Mesothelial cell of epicardium (in vitro differentiated cells): ENCODE measurements at places on chromosomes 5 and 9.

- peaks cover 3% of the 10 kb centered on the region for H3K27me3 ChIP-seq
- no peak for DNase-seq
- H3K27ac ChIP-seq, result no peak overlapping the region
- no peaks in the 10 kb centered on the region for H3K36me3 ChIP-seq
- no peak overlapping the region for H3K4me3 ChIP-seq
Measured at GRCh38 chr9:4333231-4333740, 33.4 kb upstream of the GLIS3 start.

DNA sequence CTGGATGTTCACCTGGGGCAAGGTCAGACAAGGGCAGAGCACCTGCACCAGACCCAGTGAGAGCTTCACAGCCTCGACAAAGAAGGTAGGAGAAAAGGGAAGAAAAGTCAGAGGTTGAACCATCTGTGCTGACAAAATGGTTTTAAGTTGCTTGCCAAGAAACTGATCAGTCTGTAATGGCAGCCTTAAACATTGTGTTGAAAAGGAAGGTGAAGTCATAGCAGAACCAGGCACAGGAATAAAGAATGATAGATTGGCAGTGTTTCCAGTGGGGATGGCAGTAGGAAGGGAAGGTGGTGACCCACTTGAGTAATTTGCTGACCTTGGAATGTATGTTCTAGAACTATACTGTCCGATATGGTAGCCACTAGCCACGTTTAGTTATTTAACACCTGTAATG lies 34.2 kb downstream of the HTR4 start:
- H3K36me3 ChIP-seq, result no peaks in the 10 kb centered on the region
- peaks cover 24% of the 10 kb centered on the region for H3K4me1 ChIP-seq
- no peak for DNase-seq

DNA sequence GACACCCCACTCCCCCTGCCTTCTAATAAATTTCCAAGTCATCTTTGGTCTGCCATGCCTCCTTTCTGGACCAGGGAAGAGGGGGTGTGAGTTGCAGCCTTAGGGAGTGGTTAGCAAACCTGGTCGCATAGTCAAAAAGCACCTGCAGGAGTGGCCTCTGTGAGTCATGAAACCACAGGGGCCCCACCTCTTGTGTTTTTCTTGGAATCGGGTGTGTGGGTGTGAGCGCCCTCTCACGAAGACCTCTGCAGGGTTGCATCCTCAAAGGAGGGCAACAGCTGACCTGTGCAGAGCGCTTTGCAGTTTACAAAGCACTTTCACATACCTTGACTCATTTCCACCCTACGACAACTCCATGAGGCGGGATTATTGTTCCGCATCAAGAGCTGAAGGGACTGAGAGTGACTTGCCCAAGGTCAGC lies 36.8 kb upstream of the TEX48 start:
- H3K4me3 ChIP-seq, result no peak overlapping the region
- no peak overlapping the region for H3K27ac ChIP-seq
- DNase-seq, result no peak
- peaks cover 11% of the 10 kb centered on the region for H3K4me1 ChIP-seq
- peaks cover 31% of the 10 kb centered on the region for H3K27me3 ChIP-seq
- H3K36me3 ChIP-seq, result no peaks in the 10 kb centered on the region

DNA sequence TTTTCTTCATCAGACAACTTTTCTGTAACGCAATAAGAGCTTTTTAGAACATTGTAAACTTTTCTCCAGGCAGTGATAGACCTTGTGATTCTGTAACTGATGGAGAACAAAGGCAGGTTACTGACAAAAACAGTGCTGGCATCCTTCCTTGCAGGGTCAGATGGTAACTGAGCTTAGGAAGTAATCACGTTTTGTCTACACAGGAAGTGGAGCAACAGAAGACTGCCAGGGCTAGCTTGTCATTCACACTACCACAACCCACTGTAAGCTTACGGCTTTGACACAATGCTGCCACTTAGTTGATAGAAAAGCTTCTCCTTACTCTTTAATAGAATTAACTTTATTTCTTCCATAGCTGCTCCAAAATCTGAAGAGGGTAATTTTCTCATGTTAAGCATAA lies 46.8 kb downstream of the FBN2 start:
- no peaks in the 10 kb centered on the region for H3K27me3 ChIP-seq
- peaks cover 5% of the 10 kb centered on the region for H3K4me1 ChIP-seq
- no peak overlapping the region for H3K4me3 ChIP-seq

GRCh38 chr9:69468380-69468779 lies 143.4 kb downstream of the ENTREP1 start:
- no peaks in the 10 kb centered on the region for H3K36me3 ChIP-seq
- H3K27me3 ChIP-seq, result no peaks in the 10 kb centered on the region
- no peak overlapping the region for H3K27ac ChIP-seq
- no peak overlapping the region for H3K4me3 ChIP-seq
- DNase-seq, result no peak

GRCh38 chr9:37800631-37801286 lies at the start of gene DCAF10:
TSS of gene DCAF10 (plus strand) at chr9:37800797. CDS start at chr9:37800867, 70 bp downstream.
- DNase-seq, result peak; percentile 92
- peak within 1 kb of the TSS; percentile 95 for H3K4me3 ChIP-seq
- peak within 1 kb of the TSS; percentile 92 for H3K27ac ChIP-seq
- H3K27me3 ChIP-seq, result peaks cover 2% of the 10 kb centered on the region

- peaks cover 9% of the 10 kb centered on the region for H3K27me3 ChIP-seq
- no peak overlapping the region for H3K4me3 ChIP-seq
- H3K27ac ChIP-seq, result no peak overlapping the region
- no peaks in the 10 kb centered on the region for H3K36me3 ChIP-seq
- no peak for DNase-seq
- peaks cover 6% of the 10 kb centered on the region for H3K4me1 ChIP-seq
Measured at GRCh38 chr9:130425741-130426466, 18.9 kb upstream of the ASS1 start.

DNA sequence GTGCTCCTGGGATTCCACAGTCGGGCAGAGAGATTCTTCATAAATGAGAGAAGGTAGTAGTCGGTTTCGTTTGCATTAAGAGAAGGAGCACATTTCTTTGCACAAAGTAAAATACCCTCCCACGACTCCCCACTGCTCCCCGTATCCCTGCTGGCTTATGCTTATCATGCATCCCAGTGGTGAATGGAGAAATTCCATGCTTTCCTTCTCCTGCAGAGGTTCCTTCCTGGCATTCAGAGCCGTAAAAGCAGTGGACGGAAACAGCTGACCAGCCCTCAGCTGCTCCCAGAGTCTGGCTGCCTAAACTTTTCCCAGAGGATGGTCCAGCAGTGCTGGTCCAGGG lies 93.1 kb downstream of the C9orf152 start:
- no peaks in the 10 kb centered on the region for H3K27me3 ChIP-seq
- H3K4me1 ChIP-seq, result peaks cover 8% of the 10 kb centered on the region
- no peak for DNase-seq
- H3K27ac ChIP-seq, result peak overlapping the region; percentile 88
- H3K4me3 ChIP-seq, result no peak overlapping the region

DNA sequence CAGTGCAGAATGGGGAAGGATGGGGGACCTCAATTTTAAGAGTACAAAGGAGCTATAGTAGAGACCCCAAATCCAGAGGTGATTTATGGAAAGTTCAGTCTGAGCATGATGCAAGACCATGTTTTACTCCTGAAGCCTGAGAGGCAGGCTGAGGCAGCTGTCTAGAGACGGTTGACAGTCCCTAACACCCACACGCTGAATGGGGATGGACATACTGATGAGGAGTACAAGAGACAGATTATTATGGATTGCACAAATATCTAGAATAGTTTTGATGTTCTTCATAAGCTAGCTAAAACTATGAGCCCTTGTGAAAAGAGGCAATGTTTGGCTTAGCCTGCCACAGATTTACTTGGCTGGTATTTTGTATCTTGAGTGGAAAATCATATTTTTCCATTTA lies 64.5 kb downstream of the PRR16 start:
- H3K27me3 ChIP-seq, result no peaks in the 10 kb centered on the region
- no peaks in the 10 kb centered on the region for H3K36me3 ChIP-seq
- H3K4me3 ChIP-seq, result no peak overlapping the region
- no peak overlapping the region for H3K27ac ChIP-seq
- DNase-seq, result no peak

DNA sequence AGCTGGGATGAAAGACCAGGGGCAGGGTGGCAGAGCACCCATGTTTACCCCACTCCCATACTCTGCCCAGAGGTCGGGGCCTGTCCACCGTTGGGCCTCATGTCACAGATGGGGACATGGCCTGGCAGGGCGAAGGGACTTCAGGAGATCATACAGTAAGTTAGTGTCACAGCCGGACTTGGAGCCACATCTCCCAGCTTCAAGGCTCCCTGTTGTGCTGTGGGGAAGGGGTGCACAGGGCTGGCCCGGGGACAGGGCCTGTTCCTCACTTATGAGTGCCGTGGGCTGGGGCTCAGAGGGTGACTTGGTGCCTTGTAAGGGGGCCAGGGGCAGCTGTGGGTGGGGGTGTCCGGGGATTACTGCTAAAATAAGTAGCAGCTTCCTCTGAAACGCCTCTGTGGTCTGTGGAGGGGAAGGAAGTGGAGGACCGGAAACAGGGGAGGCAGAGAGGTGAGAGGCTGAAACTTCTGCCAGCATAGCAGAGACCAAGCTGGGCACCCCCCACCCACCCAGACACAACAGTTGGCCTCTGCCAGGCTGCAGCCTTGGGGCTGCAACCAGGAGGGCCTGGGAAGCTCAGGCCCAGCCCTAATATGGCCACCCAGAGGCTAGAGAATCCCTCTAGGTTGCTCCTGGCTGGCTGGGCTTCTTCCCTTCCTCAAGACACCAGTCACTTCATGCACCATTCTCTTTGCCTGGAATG lies 41.1 kb upstream of the NEK6 start:
- no peak for DNase-seq
- H3K4me3 ChIP-seq, result no peak overlapping the region
- H3K27me3 ChIP-seq, result peaks cover 3% of the 10 kb centered on the region
- H3K27ac ChIP-seq, result no peak overlapping the region
- H3K36me3 ChIP-seq, result no peaks in the 10 kb centered on the region
- peaks cover 7% of the 10 kb centered on the region for H3K4me1 ChIP-seq

GRCh38 chr5:168348084-168348414 lies 56.6 kb downstream of the WWC1 start:
- no peak overlapping the region for H3K4me3 ChIP-seq
- no peaks in the 10 kb centered on the region for H3K27me3 ChIP-seq
- DNase-seq, result no peak
- H3K36me3 ChIP-seq, result peaks cover 7% of the 10 kb centered on the region

- H3K36me3 ChIP-seq, result no peaks in the 10 kb centered on the region
- peaks cover 36% of the 10 kb centered on the region for H3K27me3 ChIP-seq
- no peaks in the 10 kb centered on the region for H3K4me1 ChIP-seq
- H3K27ac ChIP-seq, result no peak overlapping the region
- DNase-seq, result no peak
Measured at GRCh38 chr9:114070188-114071103, 7.7 kb downstream of the AMBP start.

GRCh38 chr9:19387317-19387716 lies 7.3 kb upstream of the RPS6 start:
- no peak overlapping the region for H3K4me3 ChIP-seq
- H3K36me3 ChIP-seq, result no peaks in the 10 kb centered on the region
- H3K27ac ChIP-seq, result no peak overlapping the region
- H3K27me3 ChIP-seq, result no peaks in the 10 kb centered on the region

GRCh38 chr5:56085193-56085592 lies 90.4 kb upstream of the IL6ST start:
- DNase-seq, result no peak
- H3K4me3 ChIP-seq, result no peak overlapping the region
- peaks cover 13% of the 10 kb centered on the region for H3K4me1 ChIP-seq

DNA sequence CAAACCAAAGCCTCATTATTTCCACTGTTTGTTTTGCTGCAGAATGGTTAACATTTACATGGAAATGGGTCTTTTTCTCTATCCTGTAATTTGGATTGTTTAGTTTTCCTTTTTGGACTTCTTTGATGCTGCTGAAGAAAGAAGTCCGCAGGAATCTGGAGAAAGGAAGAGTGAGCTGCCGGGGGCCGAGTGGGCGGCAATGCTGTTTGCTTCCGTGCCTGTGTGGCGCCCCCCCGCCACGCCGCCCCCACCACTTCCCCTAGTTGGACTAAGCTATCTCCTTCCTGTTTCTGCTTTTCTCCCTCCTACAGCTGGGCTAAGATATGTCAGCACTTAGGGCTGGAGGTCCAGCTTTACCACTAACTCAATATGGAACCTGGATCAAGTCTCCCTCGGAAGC lies 39.7 kb downstream of the ACTL7B start:
- H3K36me3 ChIP-seq, result no peaks in the 10 kb centered on the region
- H3K4me1 ChIP-seq, result peaks cover 19% of the 10 kb centered on the region
- no peak for DNase-seq
- H3K27ac ChIP-seq, result no peak overlapping the region
- no peaks in the 10 kb centered on the region for H3K27me3 ChIP-seq

- no peak overlapping the region for H3K4me3 ChIP-seq
- no peaks in the 10 kb centered on the region for H3K27me3 ChIP-seq
- H3K27ac ChIP-seq, result peak overlapping the region; percentile 77
- DNase-seq, result no peak
Measured at GRCh38 chr5:97231025-97231636, 48.1 kb upstream of the RIOK2 start.

- H3K4me1 ChIP-seq, result peaks cover 25% of the 10 kb centered on the region
- no peak overlapping the region for H3K4me3 ChIP-seq
- no peak overlapping the region for H3K27ac ChIP-seq
- DNase-seq, result no peak
- peaks cover 42% of the 10 kb centered on the region for H3K27me3 ChIP-seq
Measured at GRCh38 chr5:93579692-93580062, 1.3 kb downstream of the NR2F1-AS1 start.

DNA sequence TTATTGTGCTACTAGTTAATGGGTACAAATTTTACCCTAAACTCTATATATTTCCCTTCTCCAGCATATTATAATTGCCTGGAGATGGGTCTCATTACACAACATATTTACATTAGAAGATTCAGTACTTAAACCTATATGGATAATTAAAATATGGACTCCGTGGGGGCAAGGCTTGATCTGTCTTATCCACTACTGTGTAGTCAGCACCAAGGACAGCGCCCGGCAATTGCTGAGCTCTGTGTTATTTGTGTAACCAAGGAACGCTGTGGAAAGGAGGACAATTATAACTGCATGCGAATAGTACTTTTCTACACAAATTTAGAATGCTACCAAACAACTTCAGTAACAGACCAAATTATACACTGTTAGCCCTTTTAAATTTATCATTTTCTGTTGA lies 77.7 kb downstream of the DNAH5 start:
- H3K27ac ChIP-seq, result no peak overlapping the region
- H3K36me3 ChIP-seq, result no peaks in the 10 kb centered on the region
- H3K4me3 ChIP-seq, result no peak overlapping the region
- no peaks in the 10 kb centered on the region for H3K27me3 ChIP-seq

- H3K4me1 ChIP-seq, result no peaks in the 10 kb centered on the region
- no peak for DNase-seq
- H3K27ac ChIP-seq, result peak overlapping the region; percentile 25
- H3K36me3 ChIP-seq, result peaks cover 69% of the 10 kb centered on the region
Measured at GRCh38 chr5:151134228-151134627, 23.4 kb downstream of the ANXA6 start.
